ENCODE measurements at places on chromosomes 7 and 10.

- DNase-seq = peak; percentile 53
Observed at GRCh38 chr7:45967591-45968157, 46.6 kb upstream of the IGFBP3 start.

GRCh38 chr7:120445276-120445675 is 172.3 kb downstream of the KCND2 start:
- no peak for DNase-seq

DNA sequence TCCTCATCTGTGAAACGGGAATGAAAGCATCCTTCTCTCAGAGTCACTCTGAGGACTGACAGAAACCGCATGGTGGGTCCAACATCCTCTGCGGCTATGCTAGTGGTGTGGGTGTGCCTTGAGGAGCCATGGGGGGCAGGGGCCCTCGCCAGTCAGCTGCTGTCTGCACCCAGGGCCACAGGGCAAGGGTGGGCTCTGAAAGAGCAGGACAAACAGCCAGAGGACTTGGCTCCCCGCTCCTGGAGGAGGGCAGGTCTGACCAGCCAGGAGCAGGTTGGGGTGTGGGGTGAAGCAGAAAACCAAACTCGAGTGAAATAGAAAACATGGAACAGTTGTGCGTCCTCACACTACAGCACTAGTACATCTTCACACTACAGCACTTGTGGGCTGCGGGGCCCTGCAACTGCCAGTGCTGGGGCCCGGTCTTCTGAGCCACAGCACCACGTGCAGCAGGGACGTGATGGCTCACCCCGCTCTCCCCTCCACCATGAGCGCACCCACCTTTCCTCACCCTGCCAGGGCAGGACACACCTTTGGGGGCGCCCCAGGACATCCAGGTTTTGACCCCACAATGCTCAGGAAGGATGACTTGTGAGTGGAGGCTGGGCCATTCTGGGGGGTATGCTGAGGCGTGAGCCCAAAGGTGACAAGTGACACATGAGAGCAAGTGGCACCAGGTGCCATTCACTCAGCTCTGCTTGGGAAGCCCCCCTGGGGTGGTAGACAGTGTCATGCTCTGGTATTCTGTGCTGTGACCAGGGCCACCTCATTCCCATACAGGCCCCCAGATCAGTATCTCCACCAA is 96.1 kb upstream of the RET start:
- DNase-seq = peak; percentile 79

- no peak for DNase-seq
Observed at GRCh38 chr7:125316466-125316865, 386.8 kb upstream of the POT1 start.

GRCh38 chr10:113454341-113455061 is 98.4 kb upstream of the HABP2 start:
- DNase-seq = peak; percentile 92

GRCh38 chr7:110432061-110432553 is 658.8 kb upstream of the LRRN3 start:
- no peak for DNase-seq

- DNase-seq = no peak
Observed at GRCh38 chr10:10418387-10418786, 599.3 kb upstream of the CELF2 start.

DNA sequence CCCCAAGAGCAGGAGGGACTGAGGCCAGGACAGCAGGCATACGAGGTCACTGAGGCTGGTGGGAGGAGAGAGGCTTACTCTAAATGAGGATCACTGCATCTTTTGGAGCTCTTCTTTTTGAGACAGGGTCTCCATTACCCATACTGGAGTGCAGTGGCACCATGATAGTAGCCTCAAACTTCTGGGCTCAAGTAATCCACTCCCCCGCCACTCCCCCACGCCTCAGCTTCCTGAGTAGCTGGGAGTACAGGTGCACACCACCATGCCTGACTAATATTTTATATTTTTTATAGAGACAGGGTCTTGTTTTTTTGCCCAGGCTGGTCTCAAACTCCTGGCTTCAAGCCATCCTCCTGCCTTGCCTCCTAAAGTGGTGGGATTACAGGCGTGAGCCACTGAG is 25.8 kb downstream of the OGDH start:
- no peak for DNase-seq

DNA sequence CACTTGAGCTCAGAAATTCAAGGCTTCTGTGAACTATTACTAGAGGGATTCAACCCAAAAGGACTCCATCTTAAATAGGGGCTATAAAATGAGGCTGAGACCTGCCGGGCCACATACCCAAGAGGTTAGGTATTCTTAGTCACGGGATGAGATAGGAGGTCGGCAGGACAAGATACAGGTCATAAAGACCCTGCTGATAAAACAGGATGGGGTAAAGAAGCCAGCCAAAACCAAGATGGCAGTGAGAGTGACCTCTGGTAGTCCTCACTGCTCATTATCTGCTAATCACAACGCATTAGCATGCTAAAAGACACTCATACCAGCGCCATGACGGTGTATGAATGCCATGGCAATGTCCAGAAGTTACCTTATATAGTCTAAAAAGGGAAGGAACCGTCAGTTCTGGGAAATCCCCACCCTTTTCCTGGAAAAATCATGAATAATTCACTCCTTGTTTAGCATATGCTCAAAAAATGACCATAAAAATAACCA is 101.2 kb upstream of the TRIM24 start:
- DNase-seq = no peak

GRCh38 chr10:17128261-17128660 is 1.4 kb downstream of the CUBN start:
- no peak for DNase-seq

DNA sequence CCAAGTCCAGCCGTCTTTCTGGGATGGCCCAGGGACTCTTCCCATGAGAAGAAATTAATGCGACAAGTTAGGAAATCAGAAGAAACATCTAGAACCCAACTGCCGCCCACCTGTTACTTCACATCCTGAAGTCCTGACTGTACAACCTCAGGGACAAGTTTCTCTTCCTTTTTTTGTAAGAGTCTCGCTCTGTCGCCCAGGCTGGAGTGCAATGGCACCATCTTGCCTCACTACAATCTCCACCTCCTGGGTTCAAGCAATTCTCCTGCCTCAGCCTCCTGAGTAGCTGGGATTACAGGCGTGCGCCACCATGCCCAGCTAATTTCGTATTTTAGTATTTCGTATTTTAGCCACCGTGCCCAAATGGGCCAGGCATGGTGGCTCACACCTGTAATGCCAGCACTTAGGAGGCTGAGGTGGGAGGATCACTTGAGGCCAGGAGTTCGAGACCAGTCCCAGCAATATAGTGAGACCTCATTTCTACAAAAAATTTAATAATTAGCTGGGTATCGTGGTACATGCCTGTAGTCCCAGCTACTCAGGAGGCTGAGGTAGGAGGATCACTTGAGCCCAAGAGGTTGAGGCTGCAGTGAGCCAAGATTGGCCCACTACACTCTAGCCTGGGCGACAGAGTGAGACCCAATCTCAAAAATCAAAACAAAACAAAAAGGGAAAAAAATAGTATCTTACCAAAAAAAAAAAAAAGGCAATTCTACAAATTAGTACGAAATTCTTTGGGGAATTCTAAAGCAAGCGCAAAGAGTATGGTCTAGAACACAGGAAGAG is 20.8 kb downstream of the LAT2 start:
- DNase-seq = no peak

DNA sequence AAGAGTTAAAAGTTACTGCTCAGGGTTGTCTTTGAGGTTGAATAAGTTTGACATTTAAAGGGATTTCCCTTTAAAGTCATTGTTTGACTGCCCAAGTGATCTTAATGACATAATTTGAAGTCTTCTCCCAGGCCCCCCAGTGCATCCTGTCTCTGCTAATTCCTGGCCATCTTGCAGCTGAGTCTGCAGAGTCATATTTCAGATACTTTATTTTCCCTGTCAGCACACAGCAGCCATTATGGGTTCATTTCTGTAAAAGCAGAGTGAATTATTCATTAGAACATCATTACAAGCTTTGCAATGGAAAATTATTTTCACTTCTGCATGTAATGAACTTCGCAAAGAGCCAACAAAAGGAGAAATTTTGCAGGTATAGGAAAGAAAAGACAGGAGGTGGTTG is 536.6 kb downstream of the GALNT17 start:
- no peak for DNase-seq

DNA sequence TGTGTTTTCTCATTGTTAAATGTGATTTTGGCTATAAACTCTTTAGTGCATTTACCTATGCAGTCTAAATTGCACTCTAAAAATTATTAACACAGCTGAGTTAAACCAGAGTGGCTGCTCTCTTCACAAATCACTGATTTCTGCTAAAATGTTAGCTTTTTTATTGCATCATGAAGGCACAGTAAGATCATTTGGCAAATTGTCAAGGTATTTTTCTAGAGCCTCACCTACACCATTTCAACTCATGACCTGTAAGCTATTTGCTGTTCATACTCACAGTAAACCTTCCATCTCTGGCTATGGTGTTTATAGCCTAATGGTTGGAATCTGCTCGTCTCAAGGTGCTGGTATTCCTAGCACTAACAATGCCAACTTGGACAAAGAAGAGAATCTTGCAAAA is 25.7 kb downstream of the NDUFB2 start:
- no peak for DNase-seq

GRCh38 chr10:22631646-22632278 is 82.6 kb downstream of the PIP4K2A start:
- no peak for DNase-seq

DNA sequence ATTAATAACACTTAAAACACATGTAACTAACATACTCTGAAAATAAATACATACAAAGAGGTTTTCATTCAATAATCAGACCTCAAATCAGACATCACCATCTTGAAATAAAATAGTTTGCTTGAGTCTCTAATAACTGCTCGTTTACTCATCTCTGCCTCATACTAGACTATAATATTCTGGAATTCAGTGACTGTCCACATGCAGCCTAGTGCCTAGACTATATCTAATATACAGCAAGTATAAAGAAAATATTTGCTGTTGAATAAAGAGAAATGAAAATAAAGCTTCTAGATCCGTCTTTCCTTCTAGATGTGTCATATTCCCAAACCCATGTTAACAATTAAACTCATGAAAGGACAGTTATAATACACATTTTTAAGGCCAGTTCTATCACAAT is 236.3 kb upstream of the LRRN3 start:
- DNase-seq = no peak

DNA sequence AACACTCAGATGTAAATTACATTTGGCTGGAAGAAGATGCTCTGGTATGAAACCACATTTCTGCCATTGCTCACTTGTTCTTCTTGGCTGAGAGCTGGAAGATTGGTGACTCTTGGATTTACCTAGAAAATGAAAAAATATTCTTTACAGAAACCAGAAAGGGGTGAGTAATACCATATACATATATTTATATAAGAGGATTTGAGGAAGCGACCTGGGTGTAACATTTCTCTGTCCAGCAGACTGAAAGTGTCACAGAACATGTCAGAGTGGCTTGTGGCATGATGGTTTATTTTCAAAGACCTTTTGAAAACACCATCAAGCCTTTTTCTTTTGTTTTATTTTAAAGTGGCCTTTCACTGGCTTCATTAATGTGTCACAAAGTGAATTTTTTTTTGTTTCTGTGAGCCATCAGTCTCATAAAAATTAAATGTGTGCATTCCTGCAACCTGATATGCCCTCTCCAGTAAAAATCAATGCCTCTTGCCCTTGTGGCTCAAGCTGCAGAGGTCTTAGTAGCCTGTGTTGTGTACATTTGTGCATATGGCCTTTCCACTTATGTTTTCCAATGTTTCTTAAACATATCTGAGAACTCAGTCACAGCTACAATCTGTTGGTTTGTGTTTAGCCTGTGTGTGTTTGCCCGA is 23.5 kb downstream of the CREB5 start:
- no peak for DNase-seq

- peak; percentile 84 for DNase-seq
Observed at GRCh38 chr10:43689007-43689491, 40.4 kb upstream of the ZNF32 start.

GRCh38 chr7:134873253-134873652 is 93.8 kb downstream of the CALD1 start:
- DNase-seq = no peak

GRCh38 chr10:6187278-6187677 is 15.5 kb upstream of the PFKFB3 start:
- DNase-seq = no peak

GRCh38 chr7:23184709-23185359 is 3.0 kb downstream of the NUP42 start:
- no peak for DNase-seq

DNA sequence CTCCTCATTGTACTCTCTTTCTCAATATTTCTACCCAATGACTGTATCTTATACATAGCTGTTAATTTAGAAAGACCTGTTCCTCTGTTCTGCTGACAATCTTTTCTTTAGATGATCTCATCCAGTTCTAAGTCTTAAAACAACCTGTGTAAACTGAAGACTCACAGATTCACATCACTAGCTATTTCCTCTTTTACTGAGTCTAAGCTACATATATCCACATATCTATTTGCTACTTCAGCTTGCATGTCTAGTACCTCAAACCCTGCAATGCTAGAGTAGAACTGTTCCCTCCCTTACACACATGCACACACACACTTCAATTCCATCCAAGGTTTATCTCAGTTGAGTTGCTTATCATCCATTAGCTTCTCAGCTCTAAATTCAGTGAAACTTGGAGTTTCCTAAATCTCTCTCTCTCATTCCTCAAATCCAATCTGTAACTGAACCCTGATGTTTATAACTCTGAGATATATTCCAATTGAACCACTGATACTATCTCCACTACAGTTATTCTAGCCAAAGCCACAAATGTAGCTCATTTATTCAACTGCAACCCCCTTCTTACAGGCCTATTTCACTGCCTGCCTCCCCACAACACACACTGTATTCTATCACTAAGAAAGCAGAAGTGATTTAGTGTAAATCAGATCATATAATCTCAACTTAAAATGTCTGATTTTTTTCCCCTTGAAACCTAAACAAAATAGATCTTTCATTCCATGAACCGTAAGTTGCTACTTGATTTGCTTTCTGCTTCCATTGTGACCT is 1036.8 kb upstream of the POT1 start:
- no peak for DNase-seq

DNA sequence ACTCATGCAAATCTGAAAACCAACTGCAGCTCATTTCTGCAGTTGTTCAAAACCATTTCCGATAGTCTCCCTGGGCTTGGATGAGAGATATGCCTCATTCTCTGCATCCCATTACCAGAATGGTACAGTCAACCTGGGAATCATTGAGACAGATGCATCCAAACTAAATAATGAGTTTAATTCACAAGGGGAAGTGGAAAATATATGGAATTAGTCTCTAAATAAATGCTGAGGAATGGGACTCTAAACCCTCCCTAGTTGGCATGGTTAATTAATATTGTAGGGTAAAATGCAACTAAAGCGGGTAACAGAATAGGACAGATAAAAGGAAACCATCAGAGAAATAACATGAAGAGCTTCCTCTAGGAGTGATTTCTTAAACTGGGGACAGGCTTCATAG is 118.9 kb downstream of the AMPH start:
- no peak for DNase-seq

Measured in lower leg skin (tissue), 4 donors.